ENCODE measurements at places on chromosomes 4 and X.

GRCh38 chr4:18067031-18067430 is 45.5 kb upstream of the LCORL start:
- no peak for DNase-seq

DNA sequence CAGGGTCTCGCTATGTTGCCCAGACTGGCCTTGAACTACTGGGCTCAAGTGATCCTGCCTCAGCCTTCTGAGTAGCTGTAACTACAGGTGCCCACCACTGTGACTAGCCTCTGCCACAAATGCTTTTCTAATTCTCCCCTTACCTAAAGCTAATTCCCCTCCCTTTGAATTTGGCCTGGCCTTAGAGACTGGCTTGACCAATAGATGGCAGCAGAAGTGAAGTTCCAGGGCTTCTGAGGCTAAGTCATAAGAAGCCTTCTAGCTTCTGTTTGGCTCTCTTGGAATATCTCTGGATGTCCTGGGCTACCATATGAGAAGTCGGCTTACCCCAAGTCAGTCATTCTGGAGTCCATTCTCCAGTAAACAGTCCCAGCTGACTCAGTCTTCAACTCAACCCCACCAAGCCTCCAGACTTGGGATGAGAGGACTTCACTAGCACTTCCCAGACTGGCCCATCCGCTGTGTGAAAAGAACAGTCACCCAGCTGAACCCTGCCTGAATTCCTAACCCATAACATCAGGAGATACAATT is 61.0 kb downstream of the HPRT1 start:
- no peak for DNase-seq

GRCh38 chrX:18885328-18886004 is 98.4 kb downstream of the PHKA2 start:
- DNase-seq = no peak

DNA sequence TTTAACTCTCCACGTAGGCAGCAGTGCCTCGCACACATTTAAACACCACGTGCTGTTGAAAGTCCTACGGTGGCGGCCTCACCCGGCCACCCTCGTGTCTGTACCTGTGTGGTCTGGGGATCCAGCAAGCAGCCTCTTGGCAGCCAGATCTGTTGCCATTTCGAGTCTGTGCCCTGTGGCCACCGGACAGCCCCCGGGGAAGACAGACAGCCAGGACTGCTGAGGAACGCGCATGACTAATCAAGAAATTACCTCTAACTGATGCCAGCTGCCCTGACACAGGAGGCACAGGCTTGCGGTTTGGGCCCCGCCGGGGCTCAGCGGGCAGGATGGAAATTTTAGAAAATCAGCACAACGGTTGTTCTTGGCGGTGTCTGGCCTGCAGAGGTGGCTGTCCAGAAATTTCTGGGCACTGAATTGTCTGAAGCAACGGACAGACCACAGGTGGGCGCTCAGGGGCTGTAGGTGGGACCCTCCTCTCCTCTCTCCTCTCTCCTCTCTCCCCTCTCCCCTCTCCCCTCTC is 15.6 kb upstream of the ASMTL start:
- DNase-seq = no peak

DNA sequence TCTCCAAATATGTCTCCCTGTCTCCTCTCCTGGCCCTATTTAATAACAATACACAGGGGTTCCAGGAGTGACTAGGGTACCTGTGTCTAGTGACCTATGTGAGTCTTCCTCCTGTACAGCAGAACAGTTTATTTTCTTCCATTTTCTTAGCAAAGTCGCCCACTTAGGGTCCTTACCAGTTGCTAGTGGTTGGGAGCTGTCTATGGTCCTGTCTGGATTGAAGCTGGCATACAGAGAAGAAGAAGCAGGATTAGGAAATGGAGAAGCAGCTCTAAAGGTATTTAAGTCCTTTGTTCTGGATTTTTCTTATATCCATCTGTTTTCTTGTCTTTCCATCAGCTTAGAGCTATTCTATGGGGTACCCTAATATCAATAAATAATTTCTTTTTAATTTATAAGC is 587.1 kb upstream of the CPEB2 start:
- no peak for DNase-seq

- DNase-seq = no peak
Measured at GRCh38 chr4:40421839-40422708, 86.9 kb downstream of the CHRNA9 start.

DNA sequence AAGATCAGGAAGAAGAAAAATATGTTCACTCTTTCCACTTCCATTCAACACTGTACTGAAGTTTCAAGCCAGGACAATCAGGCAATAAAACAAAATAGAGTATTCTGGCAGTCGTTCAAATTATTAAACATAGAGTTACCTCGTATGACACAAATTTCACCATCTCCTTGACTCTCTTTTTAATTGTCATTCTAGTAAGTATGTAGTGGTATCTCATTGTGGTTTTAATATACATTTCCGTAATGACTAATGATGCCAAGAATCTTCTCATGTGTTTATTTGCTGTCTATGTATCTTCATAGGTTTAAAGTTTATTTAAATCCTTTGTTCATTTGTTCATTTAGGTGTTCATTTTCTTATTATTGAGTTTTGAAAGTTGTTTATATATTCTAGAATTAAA is 352.2 kb downstream of the IDS start:
- no peak for DNase-seq

- no peak for DNase-seq
Measured at GRCh38 chr4:26252349-26253025, 68.3 kb upstream of the RBPJ start.

DNA sequence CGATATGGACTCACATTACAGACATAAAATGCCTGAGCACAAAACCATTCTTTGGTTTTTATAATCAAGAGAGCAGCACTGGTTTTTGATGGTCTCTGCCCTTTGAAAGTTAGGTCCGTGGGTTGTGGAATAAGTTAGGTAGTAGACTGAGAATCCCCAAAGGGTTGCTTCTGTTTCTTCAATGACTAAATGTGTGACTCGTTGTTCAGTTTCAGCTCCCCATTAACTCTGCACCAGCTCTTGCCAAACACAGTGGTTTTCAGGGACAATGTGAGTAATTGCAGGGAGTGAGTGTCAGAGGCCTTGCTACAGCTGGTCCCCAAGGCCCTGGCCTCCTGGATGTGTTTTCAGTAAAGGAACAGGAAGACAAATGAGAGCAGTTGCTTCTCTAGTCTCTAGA is 24.8 kb downstream of the SMIM20 start:
- no peak for DNase-seq

Data from hippocampal formation (tissue), 2 donors.